ENCODE measurements at places on chromosomes 3 and 15.

GRCh38 chr15:95770196-95770595 lies 560.3 kb upstream of the NR2F2 start:
- no peak for DNase-seq

DNA sequence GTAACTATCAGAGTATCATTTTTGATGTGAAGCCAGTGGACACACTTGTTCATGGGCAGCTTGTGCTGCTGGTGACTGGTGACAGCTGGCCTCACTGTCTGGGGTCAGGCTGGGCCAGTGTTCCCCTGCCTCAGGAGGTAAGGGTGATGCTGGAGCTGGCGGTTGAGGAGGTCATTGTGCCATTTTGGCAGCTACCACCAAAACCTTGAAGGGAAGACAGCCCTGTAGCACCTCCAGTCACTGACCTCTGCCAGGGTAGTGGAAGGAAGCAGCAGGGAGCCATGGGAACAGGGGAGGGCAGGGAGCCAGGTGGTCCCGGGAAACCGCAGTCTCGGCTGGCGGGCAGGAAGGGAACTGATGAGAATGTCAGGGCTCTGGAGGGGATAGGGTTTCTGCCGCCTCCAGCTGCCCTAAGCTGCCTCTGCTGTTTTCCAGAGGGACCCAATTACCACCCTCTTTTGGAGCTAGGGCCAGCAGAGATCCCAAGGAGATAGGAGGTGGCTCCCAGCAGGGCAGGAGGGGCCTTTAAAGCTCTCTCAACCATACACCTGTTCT lies 24.8 kb downstream of the FOXL2NB start:
- DNase-seq = no peak

DNA sequence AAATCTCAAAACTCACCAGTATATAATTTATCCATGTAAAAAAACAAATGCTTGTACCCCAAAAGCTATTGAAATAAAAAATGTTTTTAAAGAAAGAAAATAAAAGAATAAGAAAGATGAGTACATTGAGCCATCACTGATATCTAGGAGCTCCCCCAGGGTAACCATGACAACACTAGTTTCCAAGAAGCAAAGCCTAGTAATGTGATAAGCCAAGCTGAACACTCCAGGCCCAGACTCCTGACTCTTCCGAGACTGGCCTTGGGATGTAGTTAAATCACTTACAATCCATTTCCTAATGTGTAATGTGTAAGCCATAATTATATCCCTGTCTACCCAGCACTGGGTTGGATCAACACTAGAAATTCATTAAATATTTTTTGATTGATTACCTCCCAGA lies 21.1 kb upstream of the ATP8B4 start:
- no peak for DNase-seq

DNA sequence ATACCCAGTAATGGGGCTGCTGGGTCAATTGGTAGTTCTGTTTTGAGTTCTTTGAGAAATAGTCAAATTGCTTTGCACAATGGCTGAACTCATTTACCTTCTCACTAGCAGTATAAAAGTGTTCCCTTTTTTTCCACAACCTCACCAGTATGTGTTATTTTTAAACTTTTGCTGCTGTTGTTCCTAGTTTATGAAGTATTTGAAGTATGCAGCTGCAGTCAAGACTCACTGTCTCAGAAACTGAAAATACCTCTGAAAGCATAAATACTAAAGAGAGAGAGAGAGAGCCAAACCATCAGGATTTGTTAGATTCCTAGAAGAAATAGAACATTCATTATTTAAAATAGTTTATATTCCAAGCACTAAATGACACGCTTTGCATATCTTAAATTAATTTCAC lies 764.2 kb downstream of the NTRK3 start:
- DNase-seq = no peak

DNA sequence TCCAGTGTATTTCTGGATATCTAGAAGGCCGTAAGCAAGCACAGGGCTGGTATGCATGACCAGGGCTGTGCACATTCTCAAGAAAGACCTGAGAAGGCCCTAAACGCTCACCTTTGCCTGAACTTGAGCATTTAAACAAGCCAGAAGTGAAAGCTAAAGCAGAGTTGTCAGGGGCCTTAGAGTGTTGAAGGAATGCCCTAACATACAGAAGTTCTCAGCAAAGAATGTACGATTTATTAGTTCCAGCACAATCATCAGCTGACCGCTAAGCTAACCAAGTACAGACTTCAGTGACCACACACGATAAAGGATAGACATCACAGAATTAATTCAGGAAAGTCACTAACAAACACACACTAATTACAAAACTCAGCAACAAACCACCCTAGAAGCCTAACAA lies 8.7 kb downstream of the HLTF start:
- no peak for DNase-seq

DNA sequence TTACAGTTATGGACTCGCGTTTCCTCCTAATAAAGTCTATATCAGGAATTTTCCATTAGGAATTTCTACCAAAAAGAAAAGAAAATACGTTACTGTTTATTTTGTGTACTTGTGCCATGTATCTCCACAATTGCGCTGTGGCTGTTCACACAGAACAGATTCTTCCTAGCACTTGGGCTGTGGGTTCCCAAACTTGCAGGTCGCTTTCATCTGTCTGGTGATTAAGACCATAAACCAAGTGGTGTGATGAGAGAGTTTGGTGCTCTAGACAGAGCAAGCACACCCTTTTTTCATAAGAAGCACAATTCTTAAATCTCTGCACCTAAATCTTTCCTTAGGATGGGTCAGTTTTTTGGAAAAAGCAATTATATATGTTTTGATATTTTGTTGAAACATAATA lies 203.3 kb downstream of the TP63 start:
- no peak for DNase-seq
